Prostate gland (tissue), 2 donors: ENCODE measurements at places on chromosomes 11 and 22. TPM values are rescaled to one million over a fixed set of nuclear protein-coding genes. Genes with fewer than 3 reads are reported as not detected.

- no peak for DNase-seq
These were observed 411.8 kb downstream of the CTTN start for GRCh38 chr11:70810133-70810532.

DNA sequence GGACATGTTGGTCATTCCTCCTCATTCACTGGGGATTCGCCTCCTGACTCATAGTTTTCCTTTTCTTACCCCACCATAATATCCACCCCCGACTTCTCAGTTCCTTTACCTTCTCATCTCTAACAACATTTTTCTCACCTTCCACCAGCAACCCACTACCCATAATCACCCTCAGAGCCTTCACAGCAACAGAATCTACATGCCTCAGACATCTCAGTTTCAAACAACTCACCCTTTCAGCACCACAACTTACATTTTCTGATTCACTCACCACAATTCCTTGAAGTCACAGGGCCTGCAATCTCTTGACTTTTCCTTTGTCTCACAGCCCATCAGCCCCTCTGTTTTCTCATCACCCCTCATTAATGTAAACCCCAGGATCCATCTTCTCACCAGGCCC, 2.3 kb upstream of the MTNR1B start:
- no peak for DNase-seq

DSCAML1 gene
- total RNA-seq, result 0.14 TPM

MFRP gene
- total RNA-seq, result not detected

SYCE3 gene
- total RNA-seq, result 10.2 TPM

LMNTD2 gene
- total RNA-seq, result 19.2 TPM
